ENCODE measurements at places on chromosomes 13 and 19.

- no peak for DNase-seq
- H3K4me1 ChIP-seq: peaks cover 15% of the 10 kb centered on the region
- H3K27ac ChIP-seq: no peak overlapping the region
- no peaks in the 10 kb centered on the region for H3K27me3 ChIP-seq
- H3K4me3 ChIP-seq: no peak overlapping the region
- peaks cover 18% of the 10 kb centered on the region for H3K36me3 ChIP-seq
Observed at GRCh38 chr19:51708811-51709210, 15.0 kb downstream of the HAS1 start.

DNA sequence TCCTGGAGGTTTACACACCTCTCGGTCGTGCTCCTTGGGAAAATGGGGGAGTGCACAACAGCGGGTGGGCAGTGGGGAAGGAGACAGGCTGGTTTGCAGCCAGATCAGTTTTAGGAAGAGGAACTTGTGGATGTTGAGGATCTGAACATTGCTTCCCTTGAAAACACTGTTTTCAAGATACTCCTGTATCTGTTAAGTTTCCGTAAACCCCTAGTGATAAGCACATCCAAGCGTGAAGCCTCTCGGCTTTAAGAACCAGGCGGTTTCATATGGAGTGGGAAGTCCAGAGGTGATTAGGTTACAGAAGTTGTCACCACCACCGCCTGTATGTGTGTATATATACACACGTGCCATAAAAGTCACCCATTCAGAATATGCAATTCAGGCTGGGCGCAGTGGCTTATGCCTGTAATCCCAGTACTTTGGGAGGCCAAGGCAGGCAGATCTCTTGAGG lies 47.4 kb downstream of the SIPA1L3 start:
- no peaks in the 10 kb centered on the region for H3K27me3 ChIP-seq
- no peak for DNase-seq
- H3K4me3 ChIP-seq: no peak overlapping the region
- H3K36me3 ChIP-seq: no peaks in the 10 kb centered on the region
- no peaks in the 10 kb centered on the region for H3K4me1 ChIP-seq

- H3K27me3 ChIP-seq: no peaks in the 10 kb centered on the region
- no peaks in the 10 kb centered on the region for H3K36me3 ChIP-seq
- no peak for DNase-seq
Observed at GRCh38 chr13:111990362-111990761, 76.6 kb upstream of the SOX1 start.

DNA sequence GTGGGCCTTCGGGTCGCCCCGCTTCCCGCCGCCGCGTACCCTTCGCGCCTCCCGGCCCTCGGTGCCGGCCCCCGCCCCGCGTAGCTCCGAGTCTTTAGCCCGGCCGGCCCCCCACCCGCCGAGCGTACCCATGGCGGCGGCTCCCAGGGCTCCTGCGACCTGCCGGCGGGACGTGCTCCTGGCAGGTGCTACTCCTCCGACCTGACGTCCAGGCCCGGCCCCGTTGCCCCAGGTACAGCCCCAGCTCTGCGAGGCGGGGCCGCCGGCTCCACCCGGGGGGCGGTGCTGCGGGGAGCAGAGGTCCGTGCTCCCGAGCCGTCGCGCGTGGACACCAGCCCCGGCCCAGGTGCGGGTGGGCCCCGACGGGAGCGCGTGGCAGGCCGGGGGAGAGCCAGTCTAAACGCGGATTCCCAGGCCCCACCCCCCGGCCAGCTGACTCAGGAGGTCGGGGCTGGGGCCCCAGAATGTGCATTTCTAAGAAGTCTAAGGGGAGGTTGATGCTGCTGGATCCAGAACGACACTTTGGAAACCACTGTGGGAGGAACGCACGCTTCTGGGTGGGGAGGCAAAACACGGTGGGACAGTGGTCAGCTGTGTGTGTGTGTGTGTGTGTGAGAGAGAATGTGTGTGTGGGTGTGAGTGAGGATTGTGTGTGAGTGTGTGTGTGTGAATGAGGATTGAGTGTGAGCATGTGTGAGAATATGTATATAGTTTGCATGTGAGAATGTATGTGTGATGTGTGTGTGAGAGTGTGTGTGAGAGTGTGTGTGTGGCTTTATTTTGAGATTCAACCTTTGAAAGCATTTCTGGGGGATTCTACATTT lies at the start of gene SLC15A1:
Gene SLC15A1, minus strand, starts transcription at position 206 of the 824 bp plus-strand sequence. Its CDS starts 74 bp downstream, at position 132.
- H3K27me3 ChIP-seq: peaks cover 31% of the 10 kb centered on the region
- H3K4me3 ChIP-seq: no peak within 1 kb of the TSS
- H3K4me1 ChIP-seq: peaks cover 6% of the 10 kb centered on the region

DNA sequence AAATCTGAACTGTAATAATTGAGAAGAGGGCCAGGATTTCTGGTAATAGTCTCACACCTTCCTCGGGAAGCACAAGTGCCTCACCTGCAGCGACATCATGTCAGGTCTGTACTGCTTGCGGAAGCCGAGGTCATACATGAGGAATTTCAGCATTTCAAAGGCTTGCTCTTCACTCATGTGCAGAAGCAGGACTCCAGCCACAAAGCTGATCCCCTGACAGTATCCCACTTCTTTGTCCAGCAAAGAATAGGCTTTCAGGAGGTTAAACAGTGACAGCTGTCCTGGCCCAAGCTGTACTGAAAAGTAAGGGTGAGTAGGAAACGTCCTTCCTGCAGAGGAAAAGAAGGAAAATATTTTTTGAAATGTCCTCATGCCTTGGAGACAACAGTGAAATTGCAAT lies 182.7 kb downstream of the TBC1D4 start:
- peaks cover 6% of the 10 kb centered on the region for H3K4me1 ChIP-seq
- H3K4me3 ChIP-seq: no peak overlapping the region

DNA sequence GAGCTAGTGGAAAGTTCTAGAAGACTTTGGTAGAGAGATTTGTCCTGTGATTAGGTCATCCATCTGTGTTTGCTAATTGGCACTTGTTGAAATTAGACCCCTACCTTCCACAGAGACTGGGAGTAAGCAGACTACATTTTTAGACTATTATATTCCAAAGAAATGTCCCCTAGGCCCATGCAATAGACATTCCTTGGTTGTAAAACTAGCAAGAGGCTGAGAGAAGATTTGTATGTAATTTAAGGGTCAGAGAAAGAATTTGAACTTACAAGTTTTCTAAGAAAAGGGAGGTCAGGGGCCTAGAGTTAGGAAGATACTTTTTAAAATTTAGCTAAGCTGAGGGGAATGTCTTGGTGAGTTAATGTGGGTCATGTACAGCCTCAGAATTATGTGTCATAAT lies 470.7 kb upstream of the SLITRK1 start:
- H3K4me1 ChIP-seq: no peaks in the 10 kb centered on the region
- H3K36me3 ChIP-seq: no peaks in the 10 kb centered on the region
- no peak for DNase-seq
- H3K27ac ChIP-seq: no peak overlapping the region
- no peaks in the 10 kb centered on the region for H3K27me3 ChIP-seq

GRCh38 chr13:37747071-37747612 lies 122.4 kb downstream of the TRPC4 start:
- no peaks in the 10 kb centered on the region for H3K27me3 ChIP-seq
- H3K4me3 ChIP-seq: no peak overlapping the region
- no peaks in the 10 kb centered on the region for H3K36me3 ChIP-seq
- H3K27ac ChIP-seq: no peak overlapping the region
- DNase-seq: no peak
- no peaks in the 10 kb centered on the region for H3K4me1 ChIP-seq

DNA sequence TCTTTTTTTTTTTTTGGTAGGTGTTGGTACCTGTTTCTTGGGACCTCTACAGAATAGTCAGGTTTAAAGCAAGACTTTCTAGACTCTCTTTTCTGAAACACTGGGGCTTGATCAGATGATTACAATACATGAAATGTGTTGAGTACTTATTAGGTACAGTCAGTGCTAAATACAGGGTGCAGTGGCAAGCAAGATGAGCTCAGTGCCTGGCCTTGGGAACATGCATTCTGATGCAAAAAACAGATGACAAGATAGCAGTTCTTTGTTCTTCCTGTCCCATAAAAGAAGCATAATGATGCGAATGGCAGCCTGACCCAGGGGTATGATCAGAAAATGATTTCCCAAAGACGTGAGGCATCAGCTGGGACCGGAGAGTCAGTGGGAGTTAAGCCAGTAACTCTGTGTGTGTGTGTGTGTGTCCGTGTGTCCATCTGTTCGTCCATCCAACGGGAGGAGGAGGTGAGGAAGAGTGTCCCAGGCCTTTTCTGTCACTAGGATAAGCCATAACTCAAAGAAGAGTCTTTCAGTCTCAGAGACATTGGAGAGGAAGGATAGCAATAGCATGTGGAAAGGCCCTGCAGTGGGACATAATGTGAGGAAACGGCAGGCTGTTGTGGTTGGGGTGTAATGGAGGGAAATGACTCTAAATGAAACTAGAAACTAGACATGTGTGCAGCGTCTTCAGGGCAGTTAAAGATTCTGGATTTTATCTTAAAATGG lies 32.2 kb downstream of the SLAIN1 start:
- peaks cover 16% of the 10 kb centered on the region for H3K36me3 ChIP-seq
- H3K4me1 ChIP-seq: peaks cover 6% of the 10 kb centered on the region
- H3K4me3 ChIP-seq: no peak overlapping the region
- DNase-seq: no peak
- H3K27ac ChIP-seq: no peak overlapping the region
- H3K27me3 ChIP-seq: no peaks in the 10 kb centered on the region

DNA sequence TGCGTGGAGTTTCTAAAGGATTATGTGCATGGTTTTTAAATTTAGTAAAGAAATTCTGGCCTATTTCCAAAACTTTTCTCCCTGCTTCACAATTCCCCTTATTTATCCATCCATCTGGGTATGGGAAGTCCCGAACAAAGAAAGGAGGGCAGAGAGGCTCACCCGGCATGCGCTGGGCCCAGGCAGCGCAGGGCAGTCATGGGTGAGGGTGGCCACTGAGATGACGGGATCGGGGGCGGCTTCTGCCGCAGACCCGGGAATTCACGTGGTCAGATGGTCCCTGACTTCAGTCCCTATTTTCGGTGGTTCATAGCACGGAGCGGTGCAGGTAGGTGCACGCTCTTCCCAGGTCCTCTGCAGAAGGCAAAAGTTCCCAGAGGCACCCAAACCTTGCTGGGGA lies 14.5 kb downstream of the IRS2 start:
- no peak overlapping the region for H3K4me3 ChIP-seq
- H3K36me3 ChIP-seq: peaks cover 7% of the 10 kb centered on the region
- no peak for DNase-seq
- no peaks in the 10 kb centered on the region for H3K27me3 ChIP-seq

DNA sequence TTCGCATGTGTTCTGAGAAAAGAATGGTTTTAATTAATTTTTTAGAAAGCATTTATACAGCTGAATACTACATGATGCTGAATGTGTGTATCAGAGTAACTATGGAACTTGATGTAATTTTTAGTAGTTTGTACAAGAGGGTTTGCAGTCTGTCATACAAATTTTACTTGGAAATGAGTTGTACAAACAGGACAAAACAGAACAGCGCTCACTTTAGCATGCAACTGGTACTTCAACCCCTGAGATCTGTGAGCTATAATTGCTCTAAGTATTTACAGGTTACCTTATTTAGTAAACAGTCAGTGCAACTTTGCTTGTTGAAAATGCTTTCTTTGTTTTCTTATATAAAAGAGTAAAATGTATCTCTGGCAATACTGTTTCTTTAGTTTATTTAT lies 706 bp downstream of the TNFRSF19 start:
- no peak overlapping the region for H3K27ac ChIP-seq
- peaks cover 60% of the 10 kb centered on the region for H3K27me3 ChIP-seq
- no peaks in the 10 kb centered on the region for H3K4me1 ChIP-seq

- no peaks in the 10 kb centered on the region for H3K36me3 ChIP-seq
- H3K27me3 ChIP-seq: peaks cover 20% of the 10 kb centered on the region
- H3K27ac ChIP-seq: no peak overlapping the region
- DNase-seq: no peak
- peaks cover 14% of the 10 kb centered on the region for H3K4me1 ChIP-seq
- no peak overlapping the region for H3K4me3 ChIP-seq
Observed at GRCh38 chr19:54421169-54421516, 5.9 kb downstream of the TTYH1 start.

DNA sequence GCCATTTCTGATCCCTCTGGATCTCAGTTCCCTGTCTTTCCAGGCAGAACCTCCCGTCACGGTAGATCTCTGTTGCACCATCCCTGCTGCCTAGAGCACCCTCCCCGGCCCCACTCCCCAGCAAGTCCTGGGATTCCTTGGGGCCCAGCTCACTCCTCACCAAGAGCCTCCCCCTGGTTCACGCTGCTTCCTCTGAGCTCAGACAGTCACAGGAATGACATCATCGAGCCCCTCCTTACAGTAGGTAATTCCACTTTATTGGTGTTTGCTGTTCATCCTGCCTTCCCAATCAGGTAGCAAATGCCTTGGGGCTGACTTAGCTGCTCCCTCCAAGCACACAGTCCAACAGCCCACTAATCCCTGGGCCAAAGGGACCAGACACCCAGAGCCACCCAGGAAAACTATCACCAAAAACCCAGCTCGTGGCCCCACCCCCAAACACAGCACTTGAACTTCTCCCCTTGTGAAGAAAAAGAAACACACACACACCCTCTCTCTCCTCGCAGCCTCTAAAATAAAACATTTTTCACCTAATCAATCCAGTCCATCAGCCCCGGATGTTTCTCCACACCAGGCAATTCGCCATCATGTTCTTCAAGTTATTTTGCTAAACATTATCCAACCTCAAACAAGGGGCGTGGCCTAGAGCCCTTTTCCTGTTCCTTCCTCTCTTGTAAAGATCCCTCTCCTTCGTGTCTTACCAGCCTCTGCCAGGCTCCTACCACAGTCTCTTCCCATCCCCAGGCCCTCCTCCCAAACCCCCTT lies 2.5 kb downstream of the NAPA start:
- H3K4me3 ChIP-seq: no peak overlapping the region
- H3K27me3 ChIP-seq: no peaks in the 10 kb centered on the region
- peaks cover 84% of the 10 kb centered on the region for H3K4me1 ChIP-seq
- no peak for DNase-seq

GRCh38 chr19:8143041-8143440 lies 6.4 kb downstream of the FBN3 start:
- no peak overlapping the region for H3K27ac ChIP-seq
- no peaks in the 10 kb centered on the region for H3K4me1 ChIP-seq
- DNase-seq: no peak
- H3K4me3 ChIP-seq: no peak overlapping the region
- no peaks in the 10 kb centered on the region for H3K36me3 ChIP-seq

- peak overlapping the region; percentile 14 for H3K27ac ChIP-seq
- H3K4me1 ChIP-seq: peaks cover 57% of the 10 kb centered on the region
- H3K27me3 ChIP-seq: no peaks in the 10 kb centered on the region
- no peaks in the 10 kb centered on the region for H3K36me3 ChIP-seq
- peak; percentile 92 for DNase-seq
Observed at GRCh38 chr19:13880059-13881043, 3.4 kb downstream of the NANOS3 start.

GRCh38 chr13:44380404-44381165 lies 7.0 kb downstream of the SERP2 start:
- no peak overlapping the region for H3K4me3 ChIP-seq

DNA sequence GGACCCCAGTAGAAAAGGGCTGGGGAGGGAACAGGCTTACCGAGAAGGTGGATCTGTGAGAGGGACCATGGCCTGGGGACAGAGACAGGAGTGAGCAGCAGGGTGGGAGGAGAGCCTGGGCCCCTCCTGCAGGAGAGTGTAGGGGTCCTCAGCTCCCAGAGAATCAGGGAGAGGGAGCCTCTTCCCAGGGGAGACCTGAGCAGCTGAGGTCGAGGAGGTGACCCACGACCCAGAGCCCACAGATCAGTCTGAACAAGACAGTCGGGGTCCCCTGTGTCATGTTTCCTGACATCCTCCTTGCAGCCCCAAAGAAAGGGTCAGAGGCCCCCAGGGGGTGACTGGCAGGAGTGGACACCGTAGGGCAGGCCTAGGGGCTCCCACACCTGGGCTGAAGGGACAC lies 6.7 kb downstream of the CEACAM4 start:
- no peak for DNase-seq
- no peak overlapping the region for H3K4me3 ChIP-seq
- H3K27me3 ChIP-seq: no peaks in the 10 kb centered on the region
- H3K27ac ChIP-seq: no peak overlapping the region
- no peaks in the 10 kb centered on the region for H3K36me3 ChIP-seq
- no peaks in the 10 kb centered on the region for H3K4me1 ChIP-seq

Measured in CD4-positive, alpha-beta T cell (primary cell).